ENCODE measurements at places on chromosomes 6 and 20.

DNA sequence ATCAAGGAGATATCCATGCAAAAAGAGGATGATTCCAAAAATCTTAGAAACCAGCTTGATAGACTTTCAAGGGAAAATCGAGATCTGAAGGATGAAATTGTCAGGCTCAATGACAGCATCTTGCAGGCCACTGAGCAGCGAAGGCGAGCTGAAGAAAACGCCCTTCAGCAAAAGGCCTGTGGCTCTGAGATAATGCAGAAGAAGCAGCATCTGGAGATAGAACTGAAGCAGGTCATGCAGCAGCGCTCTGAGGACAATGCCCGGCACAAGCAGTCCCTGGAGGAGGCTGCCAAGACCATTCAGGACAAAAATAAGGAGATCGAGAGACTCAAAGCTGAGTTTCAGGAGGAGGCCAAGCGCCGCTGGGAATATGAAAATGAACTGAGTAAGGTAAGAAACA, 10.1 kb upstream of the SNRNP48 start:
- no peak for DNase-seq

- no peak for DNase-seq
Measured at GRCh38 chr6:109870089-109870410, 108.1 kb upstream of the GPR6 start.

- no peak for DNase-seq
Measured at GRCh38 chr20:61767761-61768494, 297.8 kb downstream of the TAF4 start.

- DNase-seq = no peak
Measured at GRCh38 chr20:3687655-3688054, 5.8 kb upstream of the ADAM33 start.

DNA sequence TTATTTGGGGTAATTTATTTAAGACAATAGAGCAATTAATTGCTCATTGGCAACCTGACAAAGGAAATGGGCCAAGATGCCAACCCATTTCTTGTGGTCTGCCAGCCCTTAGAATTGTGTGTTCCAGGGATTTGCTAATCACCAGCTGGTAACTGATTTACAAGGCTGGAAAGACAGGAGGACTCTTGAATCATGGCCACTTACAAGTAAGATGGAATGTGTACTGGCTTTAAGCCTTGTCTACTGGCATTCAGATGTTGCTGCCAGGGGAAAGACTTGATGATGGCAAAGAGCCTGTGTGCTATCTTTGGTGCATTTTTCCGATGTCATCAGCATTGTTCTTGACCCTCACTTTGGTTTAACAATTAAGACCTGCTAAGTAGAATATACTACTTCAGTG, 91.0 kb downstream of the BCKDHB start:
- no peak for DNase-seq

DNA sequence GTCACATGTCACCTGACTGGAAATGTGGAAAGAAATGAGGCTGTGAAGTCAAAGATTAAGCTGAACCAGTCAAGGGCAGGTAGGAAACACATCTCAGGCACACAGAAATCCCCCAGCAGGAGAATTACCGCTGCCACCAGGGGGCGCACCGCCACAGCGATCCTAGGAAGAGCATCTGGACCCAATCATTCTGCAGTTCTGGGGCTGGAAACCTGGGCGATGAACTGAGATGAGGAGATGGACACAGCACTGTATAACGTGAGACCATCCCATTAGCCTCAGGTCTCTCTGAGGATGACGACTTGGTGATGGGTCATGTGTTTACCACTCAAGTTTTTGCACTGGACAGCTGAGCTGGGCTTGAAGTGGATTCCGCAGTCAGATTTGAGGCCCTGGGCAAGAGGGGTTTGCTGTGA, 6.5 kb upstream of the SLC24A3 start:
- peak; percentile 61 for DNase-seq

- DNase-seq = no peak
Measured at GRCh38 chr6:17012421-17013225, 89.2 kb upstream of the STMND1 start.

GRCh38 chr6:74597840-74598239, 608.0 kb downstream of the COL12A1 start:
- no peak for DNase-seq

GRCh38 chr6:111812060-111813038, 60.9 kb downstream of the FYN start:
- DNase-seq = no peak

DNA sequence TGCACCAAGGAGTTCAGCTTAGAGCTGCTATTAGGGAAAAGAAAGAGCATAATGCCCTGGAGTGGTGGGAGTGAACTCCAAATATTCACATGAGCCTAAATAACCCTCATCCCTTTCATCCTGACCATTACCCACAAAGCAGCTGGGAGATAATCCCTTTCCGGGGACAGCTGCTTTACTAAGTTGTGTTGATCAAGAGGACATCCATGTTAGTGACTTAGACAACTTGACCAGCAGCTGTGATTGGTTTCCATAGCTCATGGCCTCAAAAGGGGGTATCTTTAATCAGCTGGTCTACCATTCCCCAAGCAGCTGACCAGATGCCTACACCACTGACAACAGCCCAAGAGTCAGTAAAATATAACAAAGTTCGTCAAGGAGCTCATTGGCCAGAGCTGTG, 75.8 kb upstream of the LY86 start:
- DNase-seq = no peak

DNA sequence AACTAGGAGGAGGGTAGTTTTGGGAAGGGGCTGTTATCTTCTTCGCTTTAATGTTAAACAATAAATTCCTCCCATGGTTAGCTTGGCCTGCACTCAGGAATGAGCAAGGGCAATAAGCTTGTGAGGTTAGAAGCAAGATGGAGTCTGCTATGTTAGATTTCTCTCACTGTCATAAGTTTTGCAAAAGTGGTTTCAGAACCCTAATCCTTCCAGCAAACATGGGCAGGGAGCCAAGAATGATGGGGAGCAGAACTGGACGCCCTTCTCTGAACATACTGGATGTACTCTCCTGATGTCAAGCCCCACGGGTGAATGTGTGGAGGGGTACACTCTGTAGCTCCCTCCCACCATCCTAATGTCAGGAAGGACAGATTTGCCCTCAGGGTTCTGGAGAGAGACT, 22.3 kb downstream of the C6orf163 start:
- no peak for DNase-seq

DNA sequence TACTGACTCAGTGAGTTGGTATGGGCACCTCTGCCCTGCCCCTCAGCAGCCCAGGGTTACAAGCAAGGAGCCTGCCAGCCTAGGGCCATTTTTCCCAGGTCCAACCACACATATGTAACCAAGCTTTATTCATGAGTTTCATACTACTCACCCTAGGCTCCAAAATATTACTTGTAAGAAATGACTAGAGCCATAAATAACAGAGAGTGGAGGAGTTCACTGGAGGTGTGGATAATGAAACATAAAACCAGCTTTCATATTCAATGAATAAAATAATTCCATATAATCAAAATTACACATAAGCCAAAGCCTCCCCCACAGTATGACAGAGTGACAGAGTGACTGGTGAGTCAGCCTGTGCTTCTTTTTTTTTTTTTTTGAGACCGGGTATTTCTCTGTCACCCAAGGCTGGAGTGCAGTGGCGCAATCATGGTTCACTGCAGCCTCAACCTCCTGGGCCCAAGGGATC, 229.8 kb upstream of the SASH1 start:
- peak; percentile 35 for DNase-seq

- peak; percentile 6 for DNase-seq
Measured at GRCh38 chr6:143279385-143279784, 171.1 kb downstream of the ADAT2 start.

DNA sequence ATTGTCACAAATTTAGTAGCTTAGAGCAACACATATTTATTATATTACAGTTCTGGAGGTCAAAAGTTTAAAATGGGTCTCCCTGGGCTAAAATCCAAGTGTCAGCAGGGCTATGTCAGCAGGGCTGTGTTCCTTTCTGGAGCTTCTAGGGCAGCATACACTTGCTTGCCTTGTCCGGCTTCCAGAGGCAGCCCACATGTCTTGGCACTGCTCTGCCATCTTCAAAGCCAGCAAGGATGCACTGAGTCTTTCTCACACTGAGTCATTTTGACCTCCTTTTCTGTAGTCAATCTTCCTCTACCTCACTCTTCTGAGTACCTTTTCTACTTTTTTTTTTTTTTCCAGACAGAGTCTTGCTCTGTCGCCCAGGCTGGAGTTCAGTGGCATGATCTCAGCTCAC, 39.0 kb downstream of the ADGRF4 start:
- no peak for DNase-seq
